ENCODE measurements at places on chromosomes 4 and X.

DNA sequence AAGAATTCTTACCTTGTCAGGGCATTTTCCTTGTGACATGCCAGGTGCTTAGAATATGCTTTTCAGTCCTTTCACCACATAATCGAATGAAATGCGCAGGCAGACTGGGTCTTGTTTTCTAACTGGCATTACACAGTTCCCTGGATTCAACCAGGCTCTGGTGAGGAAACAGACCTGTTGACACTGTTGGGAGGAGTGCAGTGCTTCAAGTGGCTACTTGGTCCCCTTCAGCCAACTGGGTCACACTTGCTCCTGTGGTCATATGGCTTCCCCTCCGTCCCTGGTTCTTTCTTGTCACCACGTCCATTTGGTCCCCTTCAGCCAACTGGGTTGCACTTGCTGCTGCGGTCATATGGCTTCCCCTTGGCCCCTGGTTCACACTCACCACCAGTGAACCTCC lies 9.7 kb downstream of the SMIM20 start:
- DNase-seq = no peak

DNA sequence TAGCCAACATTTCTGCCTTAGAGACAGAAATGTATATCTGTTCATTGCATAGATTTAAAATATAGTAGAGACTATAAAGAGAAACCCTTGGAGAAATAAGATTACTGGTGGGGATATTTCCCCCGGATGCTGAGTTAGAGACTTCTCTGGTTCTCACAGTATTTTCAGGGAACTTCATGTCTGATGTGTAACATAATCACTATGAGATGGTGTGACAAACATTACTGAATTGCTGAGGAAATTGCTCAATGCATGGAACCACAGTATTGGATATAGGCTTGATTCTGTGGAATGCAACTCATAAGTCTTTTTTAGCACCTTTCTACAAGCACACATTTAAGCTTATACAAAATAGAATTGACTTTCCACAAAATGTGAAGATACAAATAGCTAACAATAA lies 152.7 kb downstream of the SOWAHB start:
- DNase-seq = no peak

DNA sequence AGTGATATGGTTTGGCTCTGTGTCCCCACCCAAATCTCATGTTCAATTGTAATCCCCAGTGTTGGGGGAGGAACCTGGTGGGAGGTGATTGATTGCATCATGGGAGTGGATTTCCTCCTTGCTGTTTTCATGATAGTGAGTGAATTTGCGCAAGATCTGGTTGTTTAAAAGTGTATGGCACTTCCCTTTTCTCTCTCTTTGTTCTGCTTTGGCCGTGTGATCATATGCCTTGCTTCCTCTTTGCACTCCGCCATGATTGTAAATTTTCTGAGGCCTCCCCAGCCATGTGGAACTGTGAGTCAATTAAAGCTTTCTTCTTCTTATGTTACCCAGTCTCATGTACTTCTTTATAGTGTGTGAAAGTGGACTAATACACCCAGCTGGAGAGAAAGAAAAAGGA lies 113.0 kb upstream of the AADAT start:
- DNase-seq = no peak

GRCh38 chr4:113582737-113583136 lies 178.8 kb downstream of the CAMK2D start:
- DNase-seq = no peak

DNA sequence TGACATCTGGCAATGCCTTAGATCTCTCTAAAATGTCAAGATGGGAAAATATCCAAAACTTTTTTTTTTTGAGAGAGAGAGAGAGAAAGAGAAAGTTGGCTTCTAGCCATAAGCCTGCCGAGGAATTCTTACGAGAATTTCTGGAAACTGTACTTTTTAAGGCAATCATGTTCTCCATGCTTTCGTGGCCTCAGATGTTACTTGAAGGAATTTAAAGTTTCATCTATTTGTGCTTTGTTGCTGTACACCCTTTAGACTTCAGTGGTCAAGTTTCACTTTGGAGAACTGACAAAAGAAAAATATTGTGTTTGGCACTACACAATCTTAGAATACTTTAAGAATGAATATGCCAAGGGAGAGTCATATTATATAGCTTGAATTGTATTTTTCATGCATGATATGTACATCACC lies 53.9 kb downstream of the FAT4 start:
- DNase-seq = no peak

DNA sequence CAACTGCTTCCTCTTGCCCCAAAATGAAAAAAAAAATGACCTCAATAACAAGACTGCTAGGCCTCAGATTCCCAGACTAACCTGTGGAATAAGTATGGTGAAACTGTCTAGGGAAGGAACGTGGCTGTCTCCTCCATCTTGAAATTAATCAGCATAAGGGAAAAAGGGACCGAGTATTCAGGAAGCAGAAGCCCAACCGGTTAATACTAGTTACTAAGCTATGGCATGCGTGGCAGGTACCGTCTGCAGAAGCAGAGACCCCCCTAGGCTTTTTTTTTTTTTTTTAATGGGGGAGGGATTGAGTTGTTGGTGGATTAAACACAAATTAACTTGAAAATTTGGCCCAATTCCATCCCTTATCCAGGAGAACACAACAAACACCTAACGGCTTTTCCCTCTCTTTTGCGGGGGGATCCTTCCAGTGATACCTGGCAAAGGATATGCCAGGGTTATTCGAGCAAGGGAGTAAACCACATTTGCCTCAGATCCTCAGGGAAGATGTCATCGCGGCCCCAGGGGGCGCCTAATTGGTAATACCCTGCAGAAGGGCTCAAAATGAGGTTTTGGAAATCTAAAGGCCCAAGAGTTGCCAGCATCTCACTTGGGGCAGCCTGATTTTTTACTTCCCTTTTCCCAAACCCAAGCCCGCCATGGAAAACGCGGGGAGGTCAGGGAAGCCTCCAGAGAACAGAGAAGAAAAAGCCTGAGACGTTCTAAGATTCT lies 893 bp downstream of the RLIM start:
- no peak for DNase-seq

DNA sequence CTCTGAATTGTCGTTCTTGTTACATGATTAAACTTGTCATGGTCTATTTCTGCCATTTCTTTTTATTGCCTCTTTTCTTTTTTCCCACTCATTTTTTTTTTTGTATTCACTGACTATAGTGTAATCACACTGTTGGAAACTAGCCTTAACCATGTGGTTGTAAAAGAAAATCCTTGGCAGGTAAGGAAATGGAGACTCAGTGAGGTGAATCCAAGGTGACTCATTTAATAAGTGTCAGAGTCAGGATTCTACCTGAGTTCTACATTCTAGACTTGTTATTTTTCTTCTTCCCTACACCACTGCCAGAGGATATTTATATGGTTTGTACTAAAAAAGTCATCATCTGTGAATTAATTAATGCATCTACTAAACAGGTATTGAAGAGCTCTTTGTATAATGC lies 152.2 kb downstream of the CBLL2 start:
- no peak for DNase-seq

GRCh38 chr4:48985976-48986653 lies at the start of gene CWH43:
CWH43 (plus strand) TSS chr4:48986275; CDS start chr4:48986430, 155 bp downstream.
- DNase-seq = no peak
